ENCODE measurements at places on chromosomes 12 and 14.

GRCh38 chr12:3010214-3010930, 51.2 kb downstream of the TEAD4 start:
- DNase-seq, result no peak

- DNase-seq, result no peak
These were observed 53.1 kb downstream of the RERG start for GRCh38 chr12:15168026-15168678.

DNA sequence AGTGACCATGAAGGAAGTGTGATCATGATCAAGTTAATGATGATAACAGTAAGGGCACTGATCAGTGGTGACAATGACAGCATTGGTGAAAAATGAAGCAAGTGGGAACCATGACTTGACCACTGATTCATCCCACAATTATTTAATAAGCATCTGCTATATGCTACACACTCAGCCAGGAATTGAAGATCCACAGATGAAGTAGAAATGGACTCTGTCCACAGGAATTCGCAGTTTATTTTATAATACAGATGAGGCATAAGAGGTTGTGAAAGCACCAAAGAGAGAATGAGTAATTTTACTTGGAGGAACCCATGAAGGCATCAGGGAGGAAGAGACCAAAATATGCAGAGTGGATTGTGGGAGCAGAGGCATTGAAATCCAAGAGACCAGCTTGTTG, 33.8 kb upstream of the SMUG1 start:
- DNase-seq, result no peak

- no peak for DNase-seq
These were observed 12.6 kb downstream of the TRIM9 start for GRCh38 chr14:51082349-51082748.

DNA sequence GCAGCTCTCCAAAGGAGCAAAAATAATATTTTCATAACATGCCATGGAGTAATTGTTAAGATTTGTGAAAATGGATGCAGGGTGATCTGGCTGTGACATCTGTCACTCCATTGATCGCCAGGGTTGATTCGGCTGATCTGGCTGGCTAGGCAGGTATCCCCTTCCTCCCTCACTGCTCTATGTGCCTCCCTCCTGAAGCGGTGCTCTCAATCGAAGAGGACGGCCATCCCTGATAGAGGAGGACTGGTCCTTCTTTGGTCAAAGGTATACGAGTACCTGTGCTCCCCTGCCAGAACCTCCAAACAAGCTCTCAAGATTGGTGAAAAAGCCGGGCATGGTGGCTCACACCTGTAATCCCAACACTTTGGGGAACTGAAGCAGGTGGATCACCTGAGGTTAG, 47.9 kb downstream of the VCPKMT start:
- no peak for DNase-seq

DNA sequence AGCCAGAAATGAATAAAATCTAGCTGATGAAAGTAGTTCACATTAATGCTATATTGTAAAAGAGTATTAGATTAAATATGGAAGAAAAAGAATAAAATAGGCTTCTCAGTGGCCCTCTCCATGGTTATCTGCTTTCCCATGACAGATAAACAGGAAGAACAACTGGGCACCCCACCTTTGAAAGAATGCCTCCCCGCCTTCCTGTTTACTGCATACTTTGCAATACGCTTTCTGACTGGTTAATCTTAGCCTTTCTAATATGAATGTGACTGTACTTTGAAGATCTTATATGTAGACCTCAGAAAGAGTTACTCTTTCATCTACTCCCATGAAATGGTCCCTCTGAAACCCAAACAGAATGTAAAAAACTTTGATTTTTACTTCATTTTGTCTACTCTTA, 34.1 kb upstream of the DAAM1 start:
- no peak for DNase-seq

GRCh38 chr14:35576856-35577255, 42.9 kb downstream of the INSM2 start:
- DNase-seq, result no peak

Measured in SHP77 (cell line).